HTR-8/SVneo (cell line): ENCODE measurements at places on chromosomes 2 and 18.
A peak's percentile ranks its signal among the peaks of the same experiment; 100 is the strongest.

GRCh38 chr2:234469972-234470371, 26.9 kb downstream of the ARL4C start:
- DNase-seq = no peak

GRCh38 chr2:207231106-207231865, 65.5 kb upstream of the KLF7 start:
- no peak for DNase-seq

DNA sequence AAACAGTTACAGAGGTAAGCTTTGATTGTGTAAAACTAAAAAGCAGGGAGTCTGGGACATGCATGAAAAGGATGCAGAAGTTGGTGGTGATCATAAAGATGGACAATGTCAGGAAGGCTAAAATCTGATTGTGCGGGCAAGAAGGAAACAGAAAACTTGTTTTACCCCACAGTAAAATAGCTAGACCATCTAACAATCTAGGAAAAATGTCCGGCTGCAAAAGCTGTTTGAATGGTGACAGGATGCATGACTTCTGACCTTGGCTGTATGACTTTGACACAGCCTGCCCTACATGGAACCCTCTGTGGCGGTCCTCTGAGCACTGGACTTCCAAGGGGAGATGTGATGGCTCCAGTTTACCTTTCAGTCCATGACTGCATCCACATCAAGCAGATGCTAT, 93.6 kb downstream of the RAPH1 start:
- DNase-seq = no peak

GRCh38 chr2:72124376-72124775, 23.3 kb downstream of the CYP26B1 start:
- no peak for DNase-seq

GRCh38 chr2:46277431-46278190, 19.6 kb upstream of the EPAS1 start:
- DNase-seq = no peak

DNA sequence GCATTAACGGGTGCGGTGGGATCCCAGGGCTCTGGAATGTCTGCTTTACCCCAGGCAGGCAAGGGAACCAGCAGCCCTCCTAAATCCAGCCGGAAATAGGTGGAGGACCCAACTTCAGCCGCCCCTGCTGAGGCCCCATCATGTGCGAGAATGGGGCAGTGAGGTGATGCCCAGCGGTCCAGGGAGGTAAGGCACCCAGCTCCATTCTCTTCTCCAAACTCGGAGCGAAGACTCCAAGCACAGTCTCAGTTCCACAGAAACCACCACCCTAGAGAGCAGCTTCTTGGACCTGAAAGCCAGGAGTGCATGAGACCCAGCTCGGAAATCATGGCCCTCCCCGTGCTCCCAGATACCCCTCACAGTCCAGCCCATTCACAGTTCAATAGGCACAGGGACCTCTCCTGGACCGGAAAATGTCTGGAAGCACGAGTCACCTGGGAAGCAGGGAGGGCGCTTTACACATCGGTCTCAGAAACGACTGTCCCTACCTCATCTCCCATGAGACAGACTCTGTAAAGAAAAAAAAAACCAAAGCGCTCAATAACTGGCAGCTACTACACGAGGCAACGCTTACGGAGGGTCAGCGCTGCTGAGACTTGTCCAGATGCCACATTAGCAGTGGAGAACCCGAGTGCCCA, 2.0 kb downstream of the SDC1 start:
- DNase-seq = no peak

GRCh38 chr2:229795058-229795457, 80.7 kb upstream of the DNER start:
- no peak for DNase-seq

DNA sequence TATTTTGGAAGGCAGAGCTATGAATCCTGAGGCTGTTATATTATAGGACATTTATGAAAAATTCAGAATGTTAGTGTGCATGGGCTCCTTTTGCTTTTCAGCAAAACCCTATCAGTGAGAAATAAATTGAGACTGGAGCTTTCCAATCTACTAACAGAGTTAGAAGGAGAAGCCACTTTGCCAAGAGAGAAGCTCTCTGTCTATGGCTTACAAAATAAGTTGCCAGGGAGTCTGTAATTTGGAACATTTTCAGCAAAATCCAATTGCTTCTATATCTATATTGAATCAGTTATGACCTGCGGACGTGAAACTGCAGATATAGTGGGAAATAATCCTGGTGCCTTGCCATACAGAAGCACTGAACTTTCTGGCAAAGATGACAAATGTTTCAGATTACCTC, 279.3 kb downstream of the CDH19 start:
- no peak for DNase-seq

DNA sequence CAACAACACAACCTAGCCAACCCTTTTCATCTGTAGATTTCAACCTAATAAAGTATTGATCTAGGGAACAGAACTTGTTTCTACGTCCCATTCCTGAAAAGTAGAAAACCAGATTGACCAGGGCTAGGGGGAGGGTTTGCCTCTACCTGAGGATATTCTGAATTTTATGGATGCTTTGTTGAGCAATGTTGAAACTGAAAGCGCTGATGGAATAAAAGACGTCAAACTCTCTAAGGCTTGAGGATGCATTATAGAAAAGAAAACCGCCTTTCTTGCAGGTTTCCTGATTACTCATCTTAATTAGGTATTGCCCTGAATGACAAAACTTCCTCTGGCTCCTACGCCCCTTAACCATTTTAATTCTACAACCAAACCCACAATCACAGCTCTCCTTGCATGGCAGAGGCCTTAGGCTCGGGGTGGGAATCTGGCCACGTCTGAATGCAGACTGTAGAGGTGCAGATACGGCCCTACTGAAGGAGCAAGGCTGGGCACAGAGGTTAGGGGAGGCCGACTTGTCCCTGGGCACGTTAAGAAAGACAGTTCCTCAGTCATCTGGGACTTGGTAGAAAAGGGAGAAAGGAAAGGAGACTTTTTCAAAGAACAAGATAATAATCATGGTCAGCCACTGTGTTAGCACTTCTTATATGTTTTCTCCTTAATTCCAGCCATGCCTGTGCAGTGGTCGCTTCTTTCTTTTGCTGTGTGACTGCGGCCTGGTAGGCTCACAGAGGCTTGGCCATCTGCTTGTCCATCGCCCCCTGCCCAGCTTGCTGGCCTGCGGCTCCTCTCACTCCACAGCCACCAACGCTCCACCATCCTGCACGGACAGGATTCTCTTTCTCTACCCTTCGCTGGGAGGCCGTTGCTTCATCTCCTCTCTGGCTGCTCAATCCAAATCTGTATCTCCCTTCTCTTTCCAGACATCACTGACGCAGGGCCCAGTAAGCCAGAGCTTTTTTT, 209.5 kb downstream of the VAPA start:
- DNase-seq = no peak

DNA sequence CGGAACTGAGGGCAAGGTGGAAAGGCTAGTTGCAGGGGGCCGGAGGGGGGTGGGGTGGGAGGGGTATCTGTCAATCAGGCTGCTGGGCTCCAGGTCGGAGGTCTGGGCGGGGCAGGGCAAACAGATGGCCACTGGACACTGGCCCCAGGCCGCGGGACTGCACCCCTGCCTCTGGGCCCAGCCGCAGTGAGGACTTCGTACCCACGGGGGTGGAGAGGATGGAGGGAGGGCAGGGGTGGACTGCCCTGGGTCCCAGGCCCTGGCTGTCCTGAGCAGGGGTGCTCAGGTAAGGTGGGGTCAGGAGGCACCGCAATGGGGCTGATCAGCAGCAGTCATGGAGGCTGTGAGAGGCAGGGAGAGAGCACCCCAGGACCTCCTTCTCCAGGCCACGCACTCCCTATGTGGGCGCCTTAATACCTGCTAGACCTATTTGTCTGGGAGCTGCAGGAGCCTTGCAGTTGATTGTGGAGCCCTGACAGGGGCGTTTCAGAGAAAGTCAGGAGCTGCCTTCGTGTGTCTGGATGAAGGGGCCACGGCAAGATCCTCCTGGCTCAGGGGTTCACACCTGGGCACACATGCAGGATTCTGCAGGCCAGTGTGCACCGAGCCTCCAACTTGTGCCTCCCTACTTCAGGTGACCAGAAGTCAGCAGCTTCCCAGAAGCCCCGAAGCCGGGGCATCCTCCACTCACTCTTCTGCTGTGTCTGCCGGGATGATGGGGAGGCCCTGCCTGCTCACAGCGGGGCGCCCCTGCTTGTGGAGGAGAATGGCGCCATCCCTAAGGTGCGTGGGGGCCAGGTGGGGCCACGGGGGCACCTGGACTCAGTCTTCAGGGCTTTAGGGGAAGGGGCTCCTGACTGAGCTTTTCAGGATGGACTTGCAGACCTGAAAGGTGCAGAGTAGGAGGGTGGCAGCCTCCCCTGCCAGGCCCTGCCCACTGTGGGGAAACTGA, 1.5 kb downstream of the CTDSP1 start:
- DNase-seq = no peak

DNA sequence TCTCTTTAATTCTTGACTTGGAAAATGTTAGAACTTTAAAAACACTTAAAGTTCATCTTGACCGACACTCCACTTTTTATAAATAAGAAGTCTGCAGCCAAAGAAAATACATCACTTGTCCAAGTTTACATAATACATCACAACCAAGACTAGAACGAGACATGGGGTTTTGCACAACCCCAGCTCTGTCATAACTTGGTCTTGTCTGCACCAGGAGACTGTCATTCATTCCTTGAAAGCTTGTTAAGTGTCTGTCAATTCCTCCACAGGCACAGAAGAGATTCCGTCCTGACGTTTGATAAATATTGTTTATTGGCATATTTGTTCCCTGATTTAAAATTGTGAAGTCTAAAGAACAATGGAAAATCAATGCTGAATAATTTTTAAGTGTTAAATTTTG, 139.5 kb upstream of the SETBP1 start:
- DNase-seq = no peak

DNA sequence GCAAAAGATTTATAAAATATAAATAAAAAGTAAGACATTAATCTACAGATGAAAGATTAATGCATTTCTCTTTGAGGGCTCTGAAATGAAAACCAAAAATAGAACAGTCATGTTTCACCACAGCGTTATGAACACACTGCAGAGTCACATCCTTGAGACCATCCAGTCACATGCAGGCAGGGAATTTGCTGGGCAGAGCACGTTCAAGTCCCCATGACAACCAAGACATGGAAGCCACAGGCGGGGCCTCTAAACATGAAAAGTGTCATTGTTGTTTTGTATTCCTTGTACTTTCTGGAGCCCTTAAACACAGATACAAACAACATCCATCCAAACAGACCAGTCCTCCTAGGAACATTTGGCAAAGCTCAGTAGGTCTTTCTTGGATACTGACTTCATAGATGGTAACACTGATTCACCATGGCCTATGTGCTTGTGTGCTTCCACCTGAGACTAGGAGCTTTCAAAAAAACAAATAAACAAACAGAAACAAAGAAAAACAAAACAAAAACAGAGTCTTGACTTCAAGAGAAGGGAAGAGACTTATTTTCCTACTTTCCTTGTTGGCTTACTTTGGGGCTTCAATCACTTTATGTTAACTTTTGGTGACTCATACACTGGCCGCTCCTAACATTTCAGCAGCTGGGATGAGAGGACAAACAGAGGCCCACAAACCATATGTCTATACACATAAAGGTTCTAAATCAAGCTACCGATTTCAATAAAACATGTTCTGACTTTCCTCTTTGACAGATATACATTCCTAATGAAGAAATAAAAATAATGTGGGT, 99.5 kb upstream of the CCDC85A start:
- DNase-seq = no peak

DNA sequence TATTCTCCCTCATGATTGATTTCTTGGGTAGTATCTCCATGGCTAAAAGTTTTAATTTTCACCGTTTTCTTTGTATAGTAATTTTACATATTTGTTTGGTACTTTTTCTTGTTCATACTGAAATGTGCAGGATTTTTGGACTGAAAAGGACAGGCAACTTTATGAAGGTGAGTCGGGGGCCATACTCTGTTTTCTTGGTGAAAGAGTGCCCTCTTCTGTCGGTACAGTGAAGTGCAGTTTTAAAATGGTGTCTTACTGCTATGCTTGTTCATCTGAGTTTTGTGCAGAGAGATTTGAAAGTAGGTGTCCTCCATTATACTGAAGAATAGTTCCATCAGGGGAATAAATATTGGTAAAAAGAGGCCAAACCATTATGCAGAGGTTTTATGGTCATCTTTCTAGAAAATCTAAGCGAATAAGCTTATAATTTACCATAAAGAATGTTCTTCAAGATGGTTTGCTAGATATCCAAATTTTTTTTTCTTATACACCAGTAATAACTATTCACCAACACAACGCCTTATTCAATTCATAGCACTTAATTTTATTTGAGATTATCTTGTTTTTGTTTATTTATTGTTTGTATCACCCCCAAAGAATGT, 8.7 kb upstream of the SERPINB13 start:
- peak; percentile 10 for DNase-seq

GRCh38 chr2:56244911-56245530, 61.2 kb downstream of the CCDC85A start:
- no peak for DNase-seq

GRCh38 chr2:154814856-154815255, 116.4 kb downstream of the KCNJ3 start:
- DNase-seq = no peak

DNA sequence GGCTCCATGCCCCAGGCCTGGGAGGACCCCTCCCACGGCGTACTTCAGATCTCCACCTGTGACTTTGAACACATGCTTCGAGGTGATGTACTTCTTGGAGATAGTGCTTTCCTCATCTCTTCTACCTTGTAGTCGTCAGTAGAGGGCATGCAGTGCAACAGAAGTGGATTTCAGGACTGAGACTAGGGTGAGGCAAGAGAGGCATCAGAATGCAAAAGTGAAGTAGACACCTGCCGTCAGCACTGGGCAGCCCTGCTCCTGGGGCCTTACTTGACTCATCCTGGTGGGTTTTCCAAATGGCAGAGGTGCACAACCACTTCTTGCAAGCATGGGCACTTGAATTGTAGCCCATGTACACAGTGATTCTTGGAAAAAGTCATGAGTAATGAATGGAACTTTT, 258.8 kb downstream of the NEDD4L start:
- DNase-seq = no peak

GRCh38 chr2:30155202-30155601, 8.4 kb downstream of the YPEL5 start:
- no peak for DNase-seq

DNA sequence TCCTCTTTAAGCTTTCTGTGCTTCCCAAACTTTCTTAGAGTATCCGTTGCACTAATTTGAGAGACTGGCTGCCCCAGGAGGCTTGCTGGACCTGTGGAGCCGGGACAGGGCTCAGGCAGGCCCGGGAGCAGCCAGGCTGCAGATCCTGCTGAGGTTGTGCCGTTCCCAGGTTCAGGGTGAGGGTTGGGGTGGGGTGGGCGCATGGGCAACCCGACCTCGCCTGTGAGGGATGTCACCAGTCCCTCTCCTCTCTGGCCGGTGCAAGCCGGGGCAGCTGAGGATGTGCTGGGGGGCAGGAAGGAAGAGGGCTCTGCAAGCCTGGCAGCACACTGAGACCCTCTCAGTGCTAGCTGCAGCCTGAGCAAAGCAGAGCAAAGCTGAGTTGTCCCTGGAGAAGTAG, 57.6 kb downstream of the DYSF start:
- DNase-seq = no peak

- DNase-seq = no peak
Observed at GRCh38 chr2:205103699-205104098, 558.4 kb downstream of the PARD3B start.

GRCh38 chr18:58862851-58863538, 1.7 kb upstream of the ZNF532 start:
- DNase-seq = no peak

GRCh38 chr2:191321861-191322662, 76.9 kb downstream of the MYO1B start:
- no peak for DNase-seq
